ENCODE measurements at places on chromosomes 4 and X.

- no peak for DNase-seq
Observed at GRCh38 chrX:81257817-81258216, 55.9 kb downstream of the SH3BGRL start.

- no peak for DNase-seq
Observed at GRCh38 chr4:105236916-105237311, 90.2 kb downstream of the TET2 start.

- DNase-seq: no peak
Observed at GRCh38 chrX:126124721-126125120, 41.4 kb downstream of the DCAF12L2 start.

- DNase-seq: no peak
Observed at GRCh38 chr4:112061207-112061817, 83.9 kb upstream of the FAM241A start.

Data from stimulated activated CD4-positive, alpha-beta T cell treated with anti-CD3 and anti-CD28 coated beads, Interleukin-4, amount 100 ng/mL, for 1 hour (primary cell).